ENCODE measurements at places on chromosomes 16 and 17. TPM values are rescaled to one million over a fixed set of nuclear protein-coding genes. Genes with fewer than 3 reads are reported as not detected.
A peak's percentile ranks its signal among the peaks of the same experiment; 100 is the strongest.

GRCh38 chr16:89599451-89599858 lies 14.0 kb upstream of the DPEP1 start:
- no peaks in the 10 kb centered on the region for H3K36me3 ChIP-seq
- no peak overlapping the region for H3K27ac ChIP-seq
- peaks cover 15% of the 10 kb centered on the region for H3K4me1 ChIP-seq
- no peaks in the 10 kb centered on the region for H3K27me3 ChIP-seq
- H3K4me3 ChIP-seq = no peak overlapping the region

GRCh38 chr16:57988929-57989328 lies 11.5 kb downstream of the ZNF319 start:
- H3K4me1 ChIP-seq = peaks cover 3% of the 10 kb centered on the region
- DNase-seq = peak; percentile 89
- H3K27me3 ChIP-seq = peaks cover 31% of the 10 kb centered on the region
- no peak overlapping the region for H3K27ac ChIP-seq
- no peaks in the 10 kb centered on the region for H3K36me3 ChIP-seq
- no peak overlapping the region for H3K4me3 ChIP-seq

DNA sequence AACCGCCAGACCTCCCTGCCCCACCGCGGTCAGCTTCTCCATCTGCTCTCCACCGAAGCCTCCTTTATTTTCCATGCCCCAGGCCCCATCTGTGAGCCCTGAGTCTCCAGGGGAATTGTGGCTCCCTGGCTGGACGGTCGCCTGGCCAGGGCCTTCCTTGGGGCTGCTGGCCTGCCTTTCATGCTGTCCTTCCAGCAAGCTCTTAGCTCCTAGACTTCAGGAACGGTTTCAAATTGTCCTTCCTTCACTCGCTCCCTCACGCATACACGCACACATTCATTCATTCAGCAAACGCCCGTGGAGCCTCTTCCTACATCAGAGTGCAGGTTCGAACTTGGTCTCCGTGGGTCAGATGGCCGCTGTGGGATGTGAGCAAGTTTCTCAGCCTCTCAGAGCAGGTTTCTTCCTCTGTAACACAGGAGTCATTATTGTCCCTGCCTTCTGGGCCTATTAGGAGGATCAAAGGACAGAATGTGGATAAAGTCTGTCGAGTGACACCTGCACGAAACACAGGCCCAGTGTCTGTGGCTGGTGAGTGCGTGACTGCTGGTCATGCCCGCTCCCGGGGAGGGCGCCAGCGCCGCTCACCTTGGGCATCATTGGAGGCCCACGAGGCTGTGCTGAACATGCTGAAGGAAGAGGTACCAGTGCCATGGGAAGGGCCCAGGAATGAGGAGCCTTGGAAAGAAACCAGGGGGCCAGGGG lies 18.7 kb upstream of the GSE1 start:
- no peaks in the 10 kb centered on the region for H3K27me3 ChIP-seq
- peaks cover 9% of the 10 kb centered on the region for H3K4me1 ChIP-seq
- H3K4me3 ChIP-seq = no peak overlapping the region
- DNase-seq = no peak

DNA sequence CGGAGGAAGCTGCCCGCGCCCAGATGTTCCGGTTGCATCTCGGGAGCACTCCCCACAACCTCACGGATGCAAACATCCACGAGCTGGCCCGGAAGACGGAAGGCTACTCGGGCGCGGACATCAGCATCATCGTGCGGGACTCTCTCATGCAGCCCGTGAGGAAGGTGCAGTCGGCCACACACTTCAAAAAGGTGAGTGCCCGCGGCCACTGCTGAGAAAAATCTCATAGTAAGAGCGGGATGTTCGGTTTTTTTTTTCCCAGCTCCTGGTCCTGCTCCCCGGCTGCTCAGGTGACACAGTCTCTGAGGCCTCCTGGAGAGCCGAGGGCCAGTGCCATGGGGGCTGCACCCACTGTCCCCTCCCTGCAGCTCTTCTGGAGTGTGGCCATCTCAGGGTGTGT lies 9.3 kb downstream of the PDF start:
- no peak overlapping the region for H3K27ac ChIP-seq
- H3K36me3 ChIP-seq = peaks cover 92% of the 10 kb centered on the region
- no peak overlapping the region for H3K4me3 ChIP-seq

DNA sequence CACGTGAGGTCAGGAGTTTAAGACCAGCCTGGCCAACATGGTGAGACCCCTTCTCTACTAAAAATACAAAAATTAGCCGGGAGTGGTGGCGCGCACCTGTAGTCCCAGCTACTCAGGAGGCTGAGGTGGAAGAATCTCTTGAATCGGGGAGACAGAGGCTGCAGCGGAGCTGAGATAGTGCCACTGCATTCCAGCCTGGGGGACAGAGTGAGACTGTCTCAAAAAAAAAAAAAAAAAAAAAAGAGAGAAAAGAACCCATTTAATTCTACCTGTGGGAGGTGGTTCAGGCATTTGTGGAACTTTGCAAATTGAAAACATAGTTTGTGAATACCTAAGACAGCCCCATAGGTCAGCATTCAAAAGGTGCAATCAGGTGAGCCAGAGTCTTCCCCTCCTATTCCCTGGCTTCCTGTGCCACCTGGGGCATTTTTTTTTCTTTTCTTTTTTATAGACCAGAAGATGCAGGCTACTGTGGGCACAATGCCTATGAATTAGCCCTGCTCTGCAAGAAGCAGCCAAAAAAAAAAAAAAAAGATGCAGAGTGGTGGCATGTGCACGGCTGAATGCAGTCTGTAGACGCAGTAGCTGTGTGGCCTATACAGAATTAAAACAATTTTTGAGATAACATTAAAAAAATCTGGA lies 9.1 kb upstream of the SOCS3 start:
- no peak overlapping the region for H3K27ac ChIP-seq
- peak; percentile 67 for DNase-seq
- H3K36me3 ChIP-seq = no peaks in the 10 kb centered on the region
- no peak overlapping the region for H3K4me3 ChIP-seq
- H3K27me3 ChIP-seq = no peaks in the 10 kb centered on the region

DNA sequence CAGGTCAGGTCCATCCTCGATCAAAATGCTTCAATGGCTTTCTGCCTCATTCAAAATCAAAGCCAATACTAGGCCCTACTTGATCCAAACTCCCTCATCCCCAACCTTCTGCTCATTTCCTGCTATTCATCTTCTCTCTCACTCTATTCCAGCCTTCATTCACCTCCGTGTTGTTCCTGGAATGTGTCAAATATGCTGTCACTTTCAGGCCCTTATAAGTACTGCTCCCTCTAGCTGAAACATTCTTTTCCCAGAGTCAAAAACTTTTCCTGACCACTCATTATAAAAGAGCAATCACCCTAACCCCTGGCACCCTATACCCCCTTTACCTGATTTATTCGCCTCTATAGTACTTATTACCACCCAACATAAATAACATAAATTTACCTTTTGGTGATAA lies 303.7 kb upstream of the PMFBP1 start:
- H3K27ac ChIP-seq = no peak overlapping the region
- no peak overlapping the region for H3K4me3 ChIP-seq
- DNase-seq = no peak
- H3K27me3 ChIP-seq = no peaks in the 10 kb centered on the region

DNA sequence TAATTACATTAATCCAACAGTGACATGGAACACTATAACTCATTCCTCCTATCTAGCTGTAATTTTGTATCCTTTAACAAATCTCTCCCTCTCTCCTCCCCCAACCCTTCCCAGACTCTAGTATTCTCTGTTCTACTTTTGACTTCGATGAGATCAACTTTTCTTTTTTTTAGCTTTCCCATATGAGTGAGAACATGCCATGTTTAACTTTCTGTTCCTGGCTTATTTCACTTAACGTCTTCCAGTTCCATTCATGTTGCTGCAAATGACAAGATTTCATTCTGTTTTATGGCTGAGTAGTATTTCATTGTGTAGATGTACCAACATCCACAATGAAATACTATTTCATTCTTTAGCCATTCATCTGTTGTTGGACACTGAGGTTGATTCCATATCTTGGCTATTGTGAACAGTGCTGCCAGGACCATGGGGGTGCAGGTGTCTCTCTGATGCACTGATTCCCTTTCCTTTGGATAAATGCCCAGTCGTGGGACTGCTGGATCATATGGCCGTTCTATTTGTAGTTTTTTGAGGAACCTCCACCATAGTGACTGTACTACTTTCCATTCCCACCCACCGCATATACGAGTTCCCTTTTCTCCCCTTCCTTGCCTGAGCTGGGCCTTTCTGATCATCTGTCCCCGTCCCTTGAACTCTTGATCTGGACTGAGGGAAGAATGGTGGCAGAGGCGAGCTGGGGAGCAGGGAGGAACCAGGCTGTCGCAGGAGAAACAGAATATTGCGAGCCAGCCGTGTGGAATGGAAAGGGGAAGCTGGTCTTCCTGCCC lies 7.7 kb upstream of the CEP295NL start:
- H3K4me1 ChIP-seq = peaks cover 1% of the 10 kb centered on the region
- DNase-seq = no peak
- H3K4me3 ChIP-seq = no peak overlapping the region
- no peak overlapping the region for H3K27ac ChIP-seq

DNA sequence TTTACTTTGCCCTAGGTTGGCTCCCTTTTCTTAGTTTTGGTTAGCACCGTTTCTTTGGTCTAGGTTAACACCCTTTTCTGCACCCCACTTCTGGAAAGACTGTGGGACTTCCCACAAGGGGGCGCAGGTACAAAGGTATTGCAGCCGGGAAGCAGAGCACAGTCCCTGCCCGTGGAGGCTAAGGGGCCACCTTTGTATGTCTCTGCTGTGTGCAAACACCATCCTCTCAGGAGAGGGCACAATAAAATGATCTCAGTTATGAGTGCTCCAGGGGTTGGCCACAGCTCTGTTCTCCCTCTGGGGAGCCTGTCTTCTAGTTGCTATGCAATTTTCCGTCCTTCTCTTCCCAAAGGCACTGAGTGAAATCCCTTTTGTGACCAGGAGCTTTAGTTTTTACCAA lies 28.4 kb upstream of the TMC5 start:
- DNase-seq = no peak
- H3K4me1 ChIP-seq = no peaks in the 10 kb centered on the region
- no peaks in the 10 kb centered on the region for H3K36me3 ChIP-seq
- no peaks in the 10 kb centered on the region for H3K27me3 ChIP-seq

DNA sequence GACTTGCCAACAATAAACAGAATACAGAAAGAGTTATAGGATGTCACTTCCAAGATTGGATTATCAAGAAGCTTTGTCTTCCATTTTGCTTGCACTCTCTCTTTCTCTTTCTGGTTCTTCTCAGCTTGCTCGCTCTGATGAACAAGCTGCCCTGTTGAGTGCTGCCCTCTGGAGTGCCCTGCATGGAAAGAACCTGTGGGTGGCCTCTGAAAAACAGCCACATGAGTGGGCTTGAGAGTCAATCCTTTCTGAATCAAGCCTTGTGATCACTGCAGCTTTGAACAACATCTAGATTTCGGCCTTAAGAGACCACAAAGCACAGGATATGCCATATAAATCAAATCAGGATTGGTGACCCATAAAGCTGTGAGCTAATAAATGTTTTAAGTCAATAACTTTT lies 185.1 kb downstream of the KIF2B start:
- H3K36me3 ChIP-seq = no peaks in the 10 kb centered on the region
- no peaks in the 10 kb centered on the region for H3K27me3 ChIP-seq
- H3K27ac ChIP-seq = no peak overlapping the region
- no peak overlapping the region for H3K4me3 ChIP-seq

- H3K36me3 ChIP-seq = peaks cover 14% of the 10 kb centered on the region
- H3K4me3 ChIP-seq = no peak overlapping the region
- H3K27ac ChIP-seq = no peak overlapping the region
- no peaks in the 10 kb centered on the region for H3K27me3 ChIP-seq
- DNase-seq = peak; percentile 65
Measured at GRCh38 chr16:3587547-3588110, 10.4 kb upstream of the NLRC3 start.

GRCh38 chr17:58367461-58367860 lies 15.5 kb upstream of the SUPT4H1 start:
- peaks cover 5% of the 10 kb centered on the region for H3K27me3 ChIP-seq
- no peaks in the 10 kb centered on the region for H3K4me1 ChIP-seq
- H3K36me3 ChIP-seq = no peaks in the 10 kb centered on the region
- H3K27ac ChIP-seq = no peak overlapping the region
- DNase-seq = no peak

GRCh38 chr17:29891131-29891530 lies 38.9 kb downstream of the SSH2 start:
- H3K36me3 ChIP-seq = no peaks in the 10 kb centered on the region
- DNase-seq = no peak
- H3K4me1 ChIP-seq = no peaks in the 10 kb centered on the region
- H3K27ac ChIP-seq = no peak overlapping the region

GRCh38 chr17:83025636-83026280 lies 53.7 kb upstream of the METRNL start:
- no peak for DNase-seq
- H3K27ac ChIP-seq = no peak overlapping the region
- no peak overlapping the region for H3K4me3 ChIP-seq

- no peaks in the 10 kb centered on the region for H3K36me3 ChIP-seq
- H3K4me3 ChIP-seq = no peak overlapping the region
- H3K27ac ChIP-seq = no peak overlapping the region
- DNase-seq = no peak
- H3K27me3 ChIP-seq = peaks cover 2% of the 10 kb centered on the region
Measured at GRCh38 chr17:81315129-81315884, 20.2 kb upstream of the SLC38A10 start.

GRCh38 chr16:88920618-88921590 lies 54.4 kb upstream of the PABPN1L start:
- peaks cover 15% of the 10 kb centered on the region for H3K4me1 ChIP-seq
- no peak overlapping the region for H3K4me3 ChIP-seq
- H3K27ac ChIP-seq = no peak overlapping the region
- peaks cover 2% of the 10 kb centered on the region for H3K27me3 ChIP-seq

DNA sequence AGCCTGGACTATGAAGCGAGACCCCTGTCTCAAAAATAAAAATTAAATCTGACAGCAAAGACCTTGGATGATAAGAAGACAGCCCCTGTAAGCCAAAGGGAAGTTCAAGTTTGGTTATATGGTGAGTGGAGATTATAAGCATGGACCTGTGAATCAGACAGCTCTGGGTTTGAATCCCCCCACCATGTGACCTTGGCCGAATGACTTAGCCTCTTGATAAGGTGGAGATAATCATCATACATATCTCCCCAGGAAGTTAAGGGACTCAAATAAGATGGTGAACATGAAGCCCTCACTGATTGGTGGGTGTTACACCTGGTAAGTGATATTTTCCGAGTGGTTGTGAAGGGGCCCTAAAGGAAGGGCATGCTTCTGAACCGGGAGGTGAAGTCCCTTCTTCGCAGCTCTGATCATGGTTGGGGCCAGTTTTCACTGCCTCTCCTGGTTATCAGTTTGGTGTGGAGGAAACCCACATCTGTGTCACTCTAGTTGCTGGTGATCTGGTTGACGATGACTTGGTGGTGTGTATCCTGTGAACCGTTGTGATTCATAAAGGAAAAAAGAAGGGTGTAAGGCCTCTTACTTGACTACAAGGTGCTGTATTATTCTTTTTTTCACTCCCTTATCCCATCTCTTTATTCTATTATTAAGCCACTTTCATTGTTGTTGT lies 61.7 kb upstream of the CLEC18A start:
- H3K27ac ChIP-seq = no peak overlapping the region
- peak; percentile 67 for DNase-seq
- H3K27me3 ChIP-seq = no peaks in the 10 kb centered on the region

Gene TTYH2
- 1.2 TPM for total RNA-seq

Gene AIPL1
- not detected for total RNA-seq

Gene SLFN14
- under 0.01 TPM for total RNA-seq

Gene GPR179
- total RNA-seq = not detected

Gene SECTM1
- 11.5 TPM for total RNA-seq

Gene CRYM
- 4.1 TPM for total RNA-seq

Gene CDRT15L2
- total RNA-seq = not detected

Gene NARF
- total RNA-seq = 34.4 TPM

Gene NPIPB13
- total RNA-seq = 5.9 TPM

Gene CCL4
- total RNA-seq = 0.36 TPM

Gene NPIPA2
- total RNA-seq = 0.72 TPM

Gene SHCBP1
- 1.8 TPM for total RNA-seq
